ENCODE measurements at places on chromosomes 11 and 22.

GRCh38 chr22:32685512-32685911 is 116.0 kb upstream of the TIMP3 start:
- DNase-seq = no peak

- DNase-seq = peak; percentile 55
Measured at GRCh38 chr11:35029979-35030682, 108.8 kb upstream of the CD44 start.

DNA sequence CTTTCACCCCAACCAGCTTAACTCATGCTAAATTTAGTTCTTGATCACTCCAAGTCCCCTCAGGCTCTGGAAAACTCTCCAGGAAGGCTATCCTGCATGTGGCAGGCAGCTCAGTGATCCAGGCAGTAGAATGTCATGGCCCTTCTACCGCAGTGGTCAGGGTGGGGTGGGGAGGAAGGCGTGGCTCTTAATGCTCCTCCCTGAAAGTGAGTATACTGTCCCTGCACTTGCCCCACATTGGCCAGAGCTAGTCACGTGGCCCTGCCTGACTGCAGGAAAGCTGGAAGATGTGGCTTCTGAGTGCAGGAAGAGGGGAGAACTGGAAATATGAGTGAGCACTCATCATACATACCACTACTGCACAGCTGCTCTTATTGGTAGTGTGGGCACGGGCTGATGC is 102.1 kb downstream of the GRAMD1B start:
- no peak for DNase-seq

DNA sequence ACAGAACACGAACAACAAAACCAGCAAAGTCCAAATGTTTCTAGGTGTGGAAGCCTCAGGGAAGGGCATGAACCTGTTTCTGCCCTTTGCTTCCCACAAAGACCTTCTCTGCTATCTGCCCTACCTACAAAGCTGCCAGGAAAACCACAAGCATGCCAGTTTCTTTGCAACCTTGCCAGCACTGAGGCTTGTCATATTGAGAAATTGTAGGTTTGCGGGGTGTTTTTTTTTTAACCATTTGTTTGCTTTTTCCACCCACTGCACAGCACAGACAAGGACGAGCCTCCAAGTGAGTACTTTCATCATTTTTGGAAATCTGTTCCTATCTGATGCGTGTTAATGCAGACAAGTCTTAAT is 12.8 kb downstream of the PARVG start:
- DNase-seq = peak; percentile 7

DNA sequence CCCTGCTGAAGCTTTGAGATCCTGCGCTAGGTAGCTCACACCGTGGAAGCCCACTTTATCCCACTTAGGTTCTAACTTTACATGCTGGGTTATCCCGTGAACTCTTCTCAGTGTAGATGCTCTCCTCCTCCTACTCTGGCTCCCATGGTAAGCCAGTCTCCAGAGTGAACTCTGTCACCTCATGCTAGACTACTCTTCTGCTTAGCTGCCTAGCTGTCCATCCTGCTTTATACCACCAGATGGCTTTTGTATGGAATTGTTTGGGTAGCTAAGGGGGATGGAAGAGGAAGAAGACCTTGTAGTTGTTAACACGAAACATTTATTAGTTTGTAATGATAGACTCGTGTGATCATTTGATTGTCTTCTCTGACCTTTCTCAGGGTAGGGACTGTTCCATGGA is 46.8 kb downstream of the EMSY start:
- no peak for DNase-seq

DNA sequence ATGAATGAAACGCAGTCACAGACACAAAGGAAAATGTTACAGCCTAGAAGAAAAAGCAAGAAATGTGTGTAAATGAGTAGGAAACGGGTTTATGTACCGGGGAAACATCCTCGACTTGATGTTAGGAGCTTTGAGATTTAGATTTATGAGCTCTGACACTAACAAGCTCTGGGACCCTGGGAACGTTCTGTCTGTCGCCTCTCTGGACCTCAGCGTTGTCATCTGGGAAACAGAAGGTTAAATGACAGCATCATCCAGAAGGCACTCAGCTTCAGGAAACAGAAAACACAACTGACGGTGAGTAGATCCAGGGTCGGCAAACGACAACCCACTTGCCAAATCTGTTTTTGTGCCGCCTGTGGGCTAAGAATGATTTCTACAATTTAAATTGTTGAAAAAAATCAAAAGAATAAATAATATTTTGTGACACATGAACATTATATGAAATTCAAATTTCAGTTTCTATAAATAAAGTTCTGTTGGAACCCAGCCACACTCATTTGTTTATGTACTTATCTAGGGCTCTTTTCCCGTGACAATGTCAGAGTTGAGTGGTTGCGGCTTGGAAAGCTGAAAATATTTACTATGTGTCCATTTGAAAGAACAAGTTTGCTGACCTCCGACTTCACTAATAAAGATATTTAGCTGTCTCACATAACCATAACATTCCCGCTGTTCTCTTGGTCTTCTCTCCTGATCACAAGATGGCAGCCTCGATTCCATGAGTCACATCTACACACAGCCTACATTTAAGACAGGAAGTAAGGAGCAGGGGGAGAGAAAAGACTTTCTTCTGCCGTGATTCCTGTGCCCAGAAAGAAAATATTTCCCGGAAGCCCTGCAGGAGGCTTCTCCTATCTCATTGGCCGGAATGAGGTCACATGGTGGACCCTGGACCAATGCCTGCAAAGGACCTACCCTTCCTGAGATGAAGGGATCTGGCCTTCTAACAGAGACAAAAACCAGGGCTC is 47.1 kb upstream of the SYT13 start:
- peak; percentile 34 for DNase-seq

GRCh38 chr22:44088976-44089570 is 65.0 kb downstream of the PARVB start:
- peak; percentile 58 for DNase-seq

GRCh38 chr11:70433966-70434812 is 35.9 kb downstream of the CTTN start:
- DNase-seq = no peak

DNA sequence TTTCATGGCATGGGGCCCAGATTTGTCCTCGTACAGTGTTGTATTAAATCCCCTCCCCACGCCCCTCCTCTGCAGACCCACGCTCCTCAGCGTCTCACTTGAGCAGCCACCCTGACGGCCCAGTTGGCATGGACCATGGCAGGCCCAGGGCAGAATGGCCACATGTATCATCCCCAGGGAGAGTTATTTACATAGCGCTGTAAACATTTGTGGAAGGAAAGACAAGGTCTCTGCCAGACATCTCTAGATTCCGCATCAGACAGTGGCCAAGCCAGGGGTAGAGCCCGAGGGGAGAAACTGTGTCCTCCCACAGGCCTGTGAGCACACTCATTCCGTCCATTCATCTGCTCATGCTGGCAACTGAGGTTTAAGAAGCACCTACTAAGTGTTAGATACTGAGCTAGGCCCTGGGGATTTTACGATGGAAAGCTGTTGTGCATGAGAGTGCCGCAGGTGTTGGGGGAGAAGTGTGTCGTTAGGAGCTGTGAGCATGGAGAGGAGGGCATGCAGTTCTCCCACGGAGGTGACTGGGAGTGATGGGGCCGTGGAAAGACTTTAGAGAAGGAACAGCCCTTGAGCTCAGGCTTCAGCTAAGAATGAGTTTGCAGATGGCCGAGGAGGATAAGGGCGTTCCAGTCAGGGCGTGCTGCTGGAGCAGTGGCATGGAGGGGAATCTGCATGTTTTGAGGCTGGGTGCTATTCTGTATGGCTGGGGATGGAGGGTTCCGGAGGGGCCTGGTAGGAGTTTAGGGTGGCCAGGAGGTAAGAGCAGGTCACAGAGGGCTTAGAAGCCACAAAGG is 94.9 kb downstream of the GRIK4 start:
- DNase-seq = no peak

GRCh38 chr22:34214372-34214771 is 294.1 kb upstream of the LARGE1 start:
- no peak for DNase-seq

DNA sequence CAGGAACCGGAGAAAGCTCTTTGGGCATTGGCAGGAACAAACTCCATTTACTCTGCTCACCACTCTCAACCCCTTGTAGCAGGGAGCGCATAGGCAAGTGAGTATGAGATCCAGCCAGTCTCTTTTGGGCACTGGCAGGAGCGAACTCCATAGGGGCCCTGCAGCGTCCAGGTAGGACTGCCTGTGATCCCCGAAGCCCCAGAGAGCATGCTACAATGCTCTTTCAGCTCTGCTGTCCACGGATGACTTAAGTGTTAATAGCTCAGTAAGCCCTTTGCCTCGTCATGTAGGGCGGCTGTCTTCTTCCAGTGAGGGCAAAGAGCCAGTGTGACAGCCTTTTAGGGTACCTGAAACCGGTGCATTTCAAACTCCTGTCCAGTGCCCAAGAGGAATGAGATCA is 1525.6 kb upstream of the RAG2 start:
- DNase-seq = no peak

DNA sequence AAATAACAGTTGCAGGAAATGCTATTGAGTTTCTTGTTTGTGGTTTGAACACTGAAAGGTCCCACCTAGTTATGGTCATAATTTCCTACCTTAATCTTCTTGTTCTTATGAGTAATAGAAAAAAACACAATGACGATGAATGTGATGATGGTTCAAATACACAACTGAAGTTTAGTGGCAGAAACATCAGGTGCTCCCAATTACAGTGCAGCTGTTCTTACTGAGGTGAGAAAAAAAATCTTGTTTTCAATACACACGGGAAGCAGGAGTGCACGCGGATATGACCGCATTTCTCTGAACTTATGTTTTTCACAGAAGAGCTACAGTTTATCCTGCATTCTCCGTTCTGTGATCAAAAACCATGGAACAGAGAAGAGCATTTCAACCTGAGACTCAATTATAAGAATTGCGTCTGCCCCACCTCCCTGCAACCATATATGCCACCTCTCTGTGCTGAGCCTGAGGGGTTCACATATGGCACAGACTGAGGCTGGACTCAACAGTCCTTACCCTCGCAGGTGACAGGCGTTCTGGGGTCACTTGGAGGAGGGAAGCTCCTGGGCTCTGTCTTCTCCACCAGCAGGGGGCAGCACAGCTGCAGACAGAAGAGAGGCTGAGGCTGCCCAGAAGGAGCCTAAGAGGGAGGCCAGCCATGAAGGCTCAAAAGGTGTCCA is 99.7 kb upstream of the IGLL5 start:
- no peak for DNase-seq

DNA sequence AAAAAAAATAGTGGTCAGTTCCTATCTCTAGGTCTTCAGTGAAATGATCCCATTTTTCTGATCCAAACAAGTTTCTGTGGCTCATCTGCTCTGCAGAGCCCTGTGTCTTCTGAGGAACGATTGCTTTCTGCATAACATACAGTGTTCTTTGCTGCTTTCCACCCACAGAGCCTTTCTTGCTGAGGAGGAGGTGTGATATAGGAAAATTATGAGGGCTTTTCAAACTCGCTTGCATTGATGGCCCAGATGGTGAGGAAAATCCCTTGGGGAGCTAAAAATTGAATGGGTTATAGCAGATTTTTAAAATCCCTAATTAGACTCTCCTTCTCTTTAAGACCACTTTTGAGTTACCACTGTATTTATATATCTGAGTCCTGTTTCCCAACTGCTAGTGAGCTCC is 31.3 kb downstream of the JAM3 start:
- no peak for DNase-seq

DNA sequence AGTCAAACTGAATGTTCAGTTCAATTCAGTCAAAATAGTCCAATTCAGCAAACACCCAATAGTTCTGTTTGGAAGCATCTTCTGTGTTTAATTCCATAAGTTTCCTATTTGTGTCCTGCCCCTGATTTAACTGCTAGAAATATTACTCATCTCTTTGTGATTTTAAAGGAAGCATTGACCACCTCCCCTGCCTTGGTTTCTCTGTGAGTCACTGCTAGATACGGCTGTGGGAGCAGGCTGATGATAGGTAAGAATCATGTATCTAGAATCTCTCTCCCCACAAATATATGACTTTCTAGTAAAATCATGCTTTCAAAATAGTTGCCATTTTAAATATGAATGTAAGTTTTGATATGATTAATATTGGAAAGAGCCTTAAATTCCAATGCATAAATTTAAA is 888.5 kb downstream of the NTM start:
- DNase-seq = no peak

DNA sequence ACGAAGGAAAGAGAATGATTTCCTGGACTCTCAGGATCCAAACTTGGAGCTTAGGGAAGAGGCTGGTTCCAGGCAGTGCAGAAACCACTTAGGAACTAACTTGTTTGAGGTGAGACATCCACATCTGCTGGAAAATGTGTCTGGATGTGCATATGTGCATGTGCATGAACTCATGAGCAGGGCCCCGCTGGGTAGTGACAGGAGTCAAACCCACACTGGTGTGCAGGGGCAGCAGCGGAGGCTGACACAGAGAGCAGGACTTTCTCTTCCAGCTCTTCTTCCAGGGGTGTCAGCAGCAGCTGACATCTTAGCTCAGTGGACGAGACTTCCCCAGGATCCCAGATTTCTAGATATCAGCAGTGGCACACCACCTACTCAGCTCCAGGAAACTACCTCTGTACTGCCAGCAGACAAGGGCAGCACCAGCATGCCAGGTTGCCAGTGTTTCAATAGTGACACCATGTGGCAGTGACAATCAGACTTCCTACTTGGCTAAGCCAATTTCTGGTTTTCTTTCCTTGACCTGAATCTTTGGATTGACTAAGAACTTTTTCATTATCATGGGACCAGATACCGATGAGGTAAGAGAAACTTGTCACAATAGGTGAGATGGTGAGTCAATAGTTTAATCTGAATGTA is 227.5 kb upstream of the ZC3H12C start:
- DNase-seq = no peak

DNA sequence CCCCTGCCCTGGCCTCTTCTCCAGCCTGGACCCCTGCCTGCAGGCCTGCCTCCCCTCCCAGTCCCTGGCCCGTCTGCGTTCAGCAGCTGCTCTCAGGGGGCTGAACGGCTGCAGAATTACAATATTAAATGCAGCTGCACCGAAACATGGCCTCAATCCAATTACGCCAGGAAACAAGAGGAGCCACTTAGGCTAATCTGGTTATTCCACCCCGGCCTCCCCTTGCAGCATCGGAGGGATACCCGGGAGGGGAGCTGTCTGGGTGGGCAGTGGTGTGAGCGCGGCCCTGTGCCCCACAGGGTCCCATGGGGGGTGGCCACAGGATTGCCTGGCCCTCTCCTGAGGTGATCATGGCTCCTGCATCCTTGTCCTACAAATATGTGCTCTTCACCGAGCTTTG is 42.6 kb downstream of the FLRT1 start:
- no peak for DNase-seq

GRCh38 chr11:99063331-99063730 is 42.6 kb downstream of the CNTN5 start:
- DNase-seq = no peak

- no peak for DNase-seq
Measured at GRCh38 chr11:1819074-1819473, 15.7 kb upstream of the SYT8 start.

GRCh38 chr11:134758342-134758931 is 346.4 kb upstream of the B3GAT1 start:
- DNase-seq = no peak

DNA sequence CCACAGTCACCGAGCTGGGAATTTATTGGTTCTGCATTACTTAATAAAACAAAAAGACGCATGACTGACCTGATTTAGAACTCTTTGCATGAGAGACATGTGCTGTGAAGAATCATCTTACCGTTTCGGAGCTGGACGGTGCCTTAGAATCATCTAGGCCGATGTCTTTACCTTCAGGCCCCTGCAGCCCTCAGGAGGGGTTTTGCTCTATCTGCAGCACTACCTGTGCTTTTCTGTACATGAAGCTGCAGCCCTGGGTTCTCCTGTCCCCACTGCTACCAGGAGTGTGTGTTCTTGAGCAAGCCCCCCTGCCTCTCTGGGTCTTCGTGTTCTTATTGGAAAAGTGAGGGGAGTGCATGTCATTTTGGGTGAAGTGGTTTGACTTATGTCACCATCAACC is 94.0 kb upstream of the OR4B1 start:
- DNase-seq = no peak
